HAP-1 (cell line): ENCODE measurements at places on chromosomes 6 and 20.
A peak's percentile ranks its signal among the peaks of the same experiment; 100 is the strongest.

- peak; percentile 30 for DNase-seq
Observed at GRCh38 chr6:35601331-35602132, 87.2 kb downstream of the FKBP5 start.

DNA sequence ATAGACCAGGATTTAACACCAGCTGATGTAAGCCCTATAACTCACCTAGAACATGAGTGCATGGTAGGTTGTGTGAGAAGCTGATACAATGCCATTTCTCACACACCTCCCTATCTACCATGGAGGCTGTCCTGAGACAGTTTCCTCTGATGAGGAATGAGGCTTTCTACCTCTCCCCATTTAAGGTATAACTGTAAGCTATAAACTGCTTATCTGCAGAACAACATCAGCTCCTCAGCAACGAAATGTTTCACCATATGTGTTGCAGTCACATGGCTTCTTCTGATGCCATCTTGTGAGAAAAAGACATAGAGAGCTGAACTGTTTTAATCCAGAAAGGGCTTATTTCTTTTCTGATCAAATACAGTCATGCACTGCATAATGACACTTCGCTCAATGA is 20.7 kb downstream of the ZKSCAN3 start:
- no peak for DNase-seq

DNA sequence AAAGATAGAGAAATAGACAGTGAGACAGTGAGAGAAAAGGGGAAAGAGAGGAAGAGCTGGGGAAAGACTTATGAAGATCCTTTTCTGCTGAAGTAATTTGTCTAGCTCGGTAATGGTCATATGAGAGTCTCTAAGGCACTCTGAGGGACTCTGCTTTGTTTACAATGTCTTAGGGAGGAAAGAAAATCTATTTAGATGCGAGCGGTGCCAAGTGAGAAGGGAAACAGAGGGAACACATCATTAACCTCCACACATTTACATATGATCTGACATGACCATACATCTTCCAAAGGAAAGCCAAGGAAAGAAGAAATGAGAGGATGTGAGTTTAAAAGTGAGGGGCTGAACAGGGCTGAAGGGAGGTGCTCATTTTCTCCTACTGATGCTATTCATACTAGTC is 862.3 kb upstream of the CITED2 start:
- no peak for DNase-seq

GRCh38 chr20:20755231-20755630 is 42.8 kb upstream of the RALGAPA2 start:
- DNase-seq: no peak

- DNase-seq: no peak
Observed at GRCh38 chr6:119140196-119141140, 62.0 kb upstream of the FAM184A start.

DNA sequence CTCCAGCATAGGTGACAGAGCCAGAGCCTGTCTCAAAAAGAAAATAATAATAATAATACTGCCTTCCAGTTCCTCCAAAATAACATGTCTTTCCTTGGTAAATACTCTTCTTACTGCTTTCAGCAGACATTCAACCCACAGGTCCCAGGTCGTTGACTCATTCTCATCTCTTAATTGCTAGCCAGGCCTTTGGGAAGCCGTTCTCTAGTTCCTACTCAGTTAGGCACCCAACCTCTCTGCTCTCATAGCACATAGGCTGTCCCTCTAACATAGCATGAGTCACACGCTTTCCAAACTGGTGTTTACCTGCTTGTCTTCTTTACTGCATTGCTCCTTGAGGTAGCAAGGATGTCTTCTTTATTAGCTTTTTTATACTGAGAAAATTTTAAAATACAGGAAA is 98.8 kb downstream of the LAMA2 start:
- no peak for DNase-seq

DNA sequence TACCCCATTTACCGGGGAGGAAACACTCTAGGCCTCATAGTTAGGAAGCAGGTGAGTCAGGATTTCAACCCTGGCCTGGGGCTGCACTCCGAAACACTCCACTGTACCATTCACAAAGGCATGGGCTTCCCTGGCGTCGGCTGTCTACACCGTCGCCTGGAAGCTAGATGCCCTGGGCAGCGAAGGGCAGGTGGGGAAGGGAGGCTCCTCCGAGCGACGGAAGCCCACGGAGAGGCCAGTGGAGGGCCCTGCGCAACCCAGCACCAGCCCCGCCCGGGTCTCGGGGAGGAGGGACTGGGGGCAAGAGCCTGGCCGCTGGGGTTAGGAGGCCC is 16.1 kb downstream of the SDCBP2 start:
- DNase-seq: no peak

GRCh38 chr6:79861023-79861422 is 86.3 kb downstream of the ELOVL4 start:
- no peak for DNase-seq

DNA sequence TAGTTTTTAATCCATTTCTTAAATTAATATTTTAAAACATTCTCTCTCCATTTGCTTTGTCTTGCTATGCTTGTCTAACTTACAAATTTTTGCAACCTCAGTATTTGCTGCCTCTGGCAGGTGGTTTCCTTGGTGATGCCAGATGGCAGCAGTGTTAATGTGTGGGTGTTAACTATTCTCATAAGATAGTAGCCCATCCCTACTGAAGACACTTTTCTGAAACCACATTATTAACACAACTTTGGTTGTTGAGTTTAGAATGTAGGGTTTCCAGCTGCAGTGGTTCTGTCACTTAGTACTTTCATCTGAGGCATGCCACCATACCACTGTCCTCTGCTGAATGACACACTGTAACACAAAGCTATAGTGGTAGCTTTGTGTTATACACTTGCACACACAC is 75.1 kb downstream of the MYO6 start:
- DNase-seq: no peak

DNA sequence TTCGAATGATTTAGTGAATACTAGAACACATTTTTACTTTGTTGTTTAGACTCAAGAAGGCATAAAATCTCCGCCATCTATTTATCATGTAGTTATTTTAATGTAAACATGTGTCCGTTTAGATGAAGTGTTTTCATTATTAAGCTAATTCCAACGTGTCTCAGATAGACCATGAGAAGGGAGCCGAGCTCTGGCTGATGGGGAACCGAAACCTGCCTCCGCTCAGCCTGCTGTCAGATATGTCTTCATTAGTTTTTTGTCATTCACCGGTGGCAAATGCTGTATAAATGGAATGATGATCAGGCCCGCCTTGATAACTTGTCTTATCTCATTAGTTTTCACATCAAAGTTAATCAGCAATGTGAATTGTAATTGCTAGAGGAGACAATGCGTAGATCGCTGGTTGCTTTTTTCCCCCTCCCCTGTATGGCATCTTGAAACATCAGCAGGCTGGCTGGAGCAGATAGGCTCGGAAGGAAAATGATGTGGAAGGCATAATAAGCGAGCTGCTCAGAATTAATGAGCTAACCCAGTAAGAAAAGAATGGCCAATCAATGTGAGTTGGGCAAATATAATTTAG is 136.4 kb downstream of the LINC00237 start:
- DNase-seq: no peak

DNA sequence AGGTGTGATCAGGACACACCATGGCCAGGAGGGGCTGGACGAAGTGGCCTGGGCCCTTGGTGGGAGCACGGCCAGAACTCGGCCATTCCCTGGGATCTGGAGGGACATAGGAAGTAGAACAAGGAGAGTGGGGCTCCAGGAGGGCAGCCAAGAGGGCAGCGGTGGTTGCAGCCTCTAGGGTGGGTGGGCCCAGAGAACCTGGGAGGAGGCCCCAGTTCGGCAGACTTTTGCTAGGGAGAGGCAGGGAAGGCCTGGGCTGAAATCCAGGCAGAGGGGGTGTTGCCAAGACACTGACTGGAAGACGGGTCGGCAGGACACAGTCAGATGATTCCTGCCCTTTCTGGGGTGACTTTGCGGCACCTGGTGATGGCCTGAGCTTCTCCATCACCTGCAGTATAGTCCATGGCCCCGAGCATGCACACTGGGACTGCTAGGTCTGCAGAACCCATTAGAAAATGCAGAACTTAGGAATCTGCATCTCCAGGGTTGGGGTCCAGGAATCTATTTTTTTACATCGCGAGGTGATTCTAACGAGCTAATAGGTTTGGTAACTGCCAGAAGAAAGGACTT is 224.8 kb downstream of the SYNDIG1 start:
- DNase-seq: no peak

- no peak for DNase-seq
Observed at GRCh38 chr20:39072132-39072531, 110.0 kb downstream of the DHX35 start.

GRCh38 chr6:160347259-160348222 is 637 bp upstream of the SLC22A3 start:
- DNase-seq: no peak

DNA sequence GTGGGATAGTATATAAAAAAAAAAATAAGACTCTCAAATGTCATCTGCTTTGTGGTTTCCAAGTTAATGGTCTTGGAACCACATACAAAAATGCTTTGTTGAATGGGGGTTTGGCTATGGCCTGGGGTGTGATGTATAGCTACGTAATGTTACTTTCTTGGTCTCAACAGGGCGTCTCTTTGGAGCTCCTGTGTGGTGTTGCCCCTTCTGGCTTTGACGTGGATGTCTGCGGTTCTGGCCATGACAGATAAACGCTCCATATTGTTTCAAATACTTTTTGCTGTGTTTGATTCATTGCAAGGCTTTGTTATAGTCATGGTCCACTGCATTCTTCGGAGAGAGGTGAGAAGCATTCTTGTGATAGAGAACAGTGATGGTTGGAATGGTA is 457.7 kb downstream of the LMBRD1 start:
- DNase-seq: no peak

GRCh38 chr6:126002755-126003679 is 16.7 kb downstream of the TRMT11 start:
- DNase-seq: no peak

DNA sequence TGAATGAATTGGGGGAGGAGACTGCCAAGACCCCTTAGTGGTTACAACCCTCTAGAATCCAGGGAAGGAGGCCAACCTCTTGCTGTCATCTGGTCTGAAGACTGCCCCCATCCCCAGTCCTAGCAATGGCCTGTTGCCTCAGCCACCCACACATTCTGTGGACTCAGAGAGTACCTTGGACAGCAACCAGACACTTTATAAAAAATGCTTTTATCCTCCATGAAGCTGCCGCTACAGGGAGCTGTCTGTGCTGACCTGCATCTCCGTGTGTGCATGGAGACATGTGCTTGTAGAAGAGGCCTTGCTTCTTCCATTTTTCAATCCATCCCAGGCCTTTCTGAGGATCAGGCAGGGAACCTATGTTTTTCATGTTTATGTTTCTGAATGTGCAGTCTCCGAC is 15.2 kb downstream of the CDH22 start:
- no peak for DNase-seq

DNA sequence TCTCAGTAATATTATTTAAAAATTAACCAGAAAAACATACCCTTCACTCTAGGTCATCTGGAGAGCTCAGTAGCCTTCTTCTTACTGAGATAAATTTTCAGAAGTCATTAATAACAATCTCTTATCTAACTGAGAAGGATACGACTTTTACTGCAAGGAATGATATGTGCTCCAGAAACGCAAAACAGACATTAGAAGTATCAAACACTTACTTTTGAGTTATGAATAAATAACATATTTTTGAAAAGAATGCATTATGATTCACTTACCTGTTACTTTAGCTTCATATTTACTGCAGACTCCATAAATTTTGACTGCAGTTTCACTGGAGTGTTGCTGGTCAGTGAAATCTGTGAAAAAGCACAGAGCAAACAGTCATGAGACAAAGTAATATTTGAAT is 668.7 kb upstream of the NRSN1 start:
- no peak for DNase-seq

- no peak for DNase-seq
Observed at GRCh38 chr6:43199912-43200311, 17.9 kb downstream of the CUL9 start.

DNA sequence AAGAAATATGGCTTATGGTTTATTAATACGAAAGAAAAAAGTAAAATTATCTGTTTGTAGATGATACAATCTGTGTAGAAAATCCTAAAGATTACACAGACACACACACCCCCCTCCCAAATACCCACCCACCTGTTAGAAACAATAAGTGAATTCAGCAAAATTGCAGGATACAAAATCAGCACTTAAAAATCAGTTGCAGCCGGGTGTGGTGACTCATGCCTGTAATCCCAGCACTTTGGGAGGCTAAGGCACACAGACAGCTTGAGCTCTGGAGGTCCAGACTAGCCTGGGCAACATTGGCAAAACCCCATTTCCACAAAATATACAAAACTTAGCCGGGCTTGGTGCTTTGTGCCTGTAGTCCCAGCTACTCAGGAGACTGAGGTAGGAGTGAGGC is 42.3 kb downstream of the NINL start:
- no peak for DNase-seq
